ENCODE measurements at places on chromosomes 4 and X. TPM values are rescaled to one million over a fixed set of nuclear protein-coding genes. Genes with fewer than 3 reads are reported as not detected.

MAML3 gene
- 16.8 TPM for total RNA-seq

- H3K27me3 ChIP-seq, result no peaks in the 10 kb centered on the region
- H3K36me3 ChIP-seq, result no peaks in the 10 kb centered on the region
- no peak for DNase-seq
- H3K27ac ChIP-seq, result no peak overlapping the region
Observed at GRCh38 chr4:176482972-176483371, 163.2 kb downstream of the SPCS3 start.

SLC10A7 gene
- 25.8 TPM for total RNA-seq

- H3K36me3 ChIP-seq, result no peaks in the 10 kb centered on the region
- H3K27me3 ChIP-seq, result no peaks in the 10 kb centered on the region
- H3K4me1 ChIP-seq, result no peaks in the 10 kb centered on the region
- no peak overlapping the region for H3K4me3 ChIP-seq
Observed at GRCh38 chr4:74235135-74235534, 73.1 kb upstream of the EPGN start.

DNA sequence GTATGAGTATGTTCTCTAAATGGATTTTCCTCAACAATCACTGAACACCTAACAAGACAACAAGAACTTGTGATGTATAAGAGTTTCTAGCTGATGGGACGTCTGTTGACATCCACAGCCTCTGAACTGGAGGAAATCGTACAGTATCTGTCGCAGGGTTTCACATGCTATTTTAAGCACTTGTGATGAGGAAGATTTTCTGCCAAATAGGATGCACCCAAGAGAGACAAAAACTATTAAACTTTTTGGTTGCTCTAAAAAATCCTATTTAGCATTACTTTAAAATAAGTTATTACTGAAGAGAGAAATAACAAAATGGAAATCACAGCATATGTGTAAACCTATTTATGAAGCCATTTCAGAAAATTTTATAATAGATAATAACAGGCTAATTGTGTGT lies 356.1 kb upstream of the SLC7A11 start:
- H3K36me3 ChIP-seq, result no peaks in the 10 kb centered on the region
- H3K27me3 ChIP-seq, result no peaks in the 10 kb centered on the region

DNA sequence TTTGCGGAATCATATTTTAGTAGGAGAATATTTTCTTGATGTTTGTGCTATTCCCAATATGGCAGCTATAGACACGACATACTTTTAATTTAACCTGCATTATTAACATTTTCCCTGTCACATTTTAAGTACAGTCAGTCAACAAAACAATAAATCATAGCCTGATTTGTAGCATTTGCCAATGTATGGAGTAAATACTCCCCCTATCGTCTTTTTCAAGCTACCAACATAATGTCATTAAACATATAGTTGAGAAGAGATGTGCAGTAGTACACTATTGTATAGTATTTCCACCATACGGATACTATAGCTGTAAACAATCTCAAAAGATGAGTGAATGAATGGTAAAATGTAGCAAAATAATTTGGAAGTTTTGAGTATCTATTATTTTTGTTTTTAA lies 303.7 kb upstream of the MAGEB2 start:
- DNase-seq, result no peak
- no peaks in the 10 kb centered on the region for H3K27me3 ChIP-seq
- no peaks in the 10 kb centered on the region for H3K36me3 ChIP-seq
- H3K4me1 ChIP-seq, result no peaks in the 10 kb centered on the region
- H3K27ac ChIP-seq, result no peak overlapping the region
